ENCODE measurements at places on chromosomes 5 and 9. TPM values are rescaled to one million over a fixed set of nuclear protein-coding genes. Genes with fewer than 3 reads are reported as not detected.

Gene ACSL6
- total RNA-seq, result 2.5 TPM

DNA sequence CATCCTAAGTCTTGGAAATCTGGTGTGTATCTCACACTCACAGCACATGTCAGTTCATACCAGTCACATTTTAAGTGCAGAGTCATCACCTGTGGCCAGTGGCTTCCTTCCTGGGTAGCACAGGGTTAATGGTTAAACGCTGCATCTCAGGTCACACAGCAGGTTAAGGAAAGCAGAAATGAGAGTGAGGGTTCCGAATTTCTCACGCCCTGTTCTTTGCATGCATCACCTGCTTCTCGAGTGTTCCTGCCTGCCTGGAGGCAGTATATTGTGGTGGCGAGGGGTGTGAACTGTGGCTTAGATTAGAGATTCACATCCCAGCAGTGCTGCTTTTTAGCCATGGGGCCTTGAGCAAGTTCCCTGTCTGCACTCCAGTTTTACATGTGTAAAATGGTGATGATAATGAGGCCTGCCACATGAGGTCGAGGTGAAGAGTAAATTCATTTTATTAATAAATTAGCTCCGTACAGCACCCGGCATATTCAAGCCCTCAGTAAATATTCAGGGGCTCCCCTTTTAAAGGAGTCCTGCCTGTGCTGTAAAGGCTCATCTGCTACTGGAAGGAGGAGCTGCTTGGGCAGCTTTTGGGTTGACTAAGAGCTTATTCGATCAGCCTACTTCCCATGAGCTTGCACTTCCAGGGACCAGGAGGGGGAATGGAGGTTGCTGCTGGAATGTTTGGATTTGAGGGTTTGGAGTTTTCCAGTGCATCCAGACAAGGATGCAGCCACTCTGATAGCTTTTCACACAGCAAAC is 61.1 kb upstream of the SAP30L start:
- DNase-seq, result no peak
- H3K4me1 ChIP-seq, result peaks cover 45% of the 10 kb centered on the region
- no peaks in the 10 kb centered on the region for H3K27me3 ChIP-seq
- peaks cover 1% of the 10 kb centered on the region for H3K36me3 ChIP-seq
- no peak overlapping the region for H3K4me3 ChIP-seq
- no peak overlapping the region for H3K27ac ChIP-seq

DNA sequence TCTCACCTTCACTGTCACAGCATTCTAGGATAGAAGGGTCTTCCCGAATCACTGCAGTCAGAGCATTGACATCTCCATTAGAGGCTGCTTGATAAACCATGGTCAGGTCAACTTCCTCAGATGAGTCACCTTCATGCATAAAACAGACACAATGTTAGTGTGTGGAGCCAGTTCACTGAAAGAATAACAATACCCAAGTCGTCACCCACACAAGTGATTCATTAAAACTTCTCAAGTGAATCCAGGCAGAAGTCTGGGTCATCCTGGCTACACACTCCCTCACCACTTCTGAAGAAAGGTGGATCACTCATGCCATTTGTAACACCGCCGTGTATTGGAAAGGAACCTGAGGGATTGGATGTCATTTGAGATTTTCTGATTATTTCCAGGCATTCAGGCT is 49.6 kb downstream of the ANKRD55 start:
- H3K27ac ChIP-seq, result no peak overlapping the region
- no peaks in the 10 kb centered on the region for H3K36me3 ChIP-seq
- H3K4me3 ChIP-seq, result no peak overlapping the region
- no peaks in the 10 kb centered on the region for H3K27me3 ChIP-seq

- no peak overlapping the region for H3K27ac ChIP-seq
- no peaks in the 10 kb centered on the region for H3K27me3 ChIP-seq
- no peaks in the 10 kb centered on the region for H3K4me1 ChIP-seq
- no peak overlapping the region for H3K4me3 ChIP-seq
- H3K36me3 ChIP-seq, result no peaks in the 10 kb centered on the region
Observed at GRCh38 chr5:170311511-170312300, 14.1 kb upstream of the LCP2 start.

Gene OR1J2
- total RNA-seq, result not detected

DNA sequence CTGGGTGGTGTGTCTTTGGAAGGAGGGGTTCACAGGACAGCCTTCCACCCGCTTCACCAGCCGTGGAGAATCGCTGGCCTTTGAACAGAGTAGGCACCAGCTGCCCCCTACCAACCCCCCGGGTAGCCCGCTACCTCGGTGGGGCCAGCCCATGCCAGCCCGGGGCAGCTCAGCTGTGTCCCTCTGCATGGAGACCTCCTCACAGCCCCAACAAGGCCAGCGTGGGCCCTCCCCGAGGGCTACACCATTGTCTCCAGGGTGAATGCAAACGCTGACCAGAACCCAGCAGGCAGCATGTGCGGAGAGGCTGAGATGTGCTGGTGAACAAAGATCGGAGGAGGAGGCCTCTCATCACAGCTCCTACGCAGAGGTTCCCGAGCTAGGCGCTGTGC is 51.9 kb downstream of the LMX1B start:
- no peaks in the 10 kb centered on the region for H3K36me3 ChIP-seq
- H3K4me1 ChIP-seq, result peaks cover 10% of the 10 kb centered on the region
- no peak overlapping the region for H3K27ac ChIP-seq
- H3K27me3 ChIP-seq, result peaks cover 47% of the 10 kb centered on the region
- DNase-seq, result no peak

Gene ANXA2R
- 0.95 TPM for total RNA-seq

- no peak overlapping the region for H3K27ac ChIP-seq
- peak; percentile 53 for DNase-seq
- H3K4me3 ChIP-seq, result no peak overlapping the region
Observed at GRCh38 chr5:72818866-72819534, 2.5 kb downstream of the TNPO1 start.
